ENCODE measurements at places on chromosomes 3 and 15.

- DNase-seq, result no peak
Observed at GRCh38 chr15:27535445-27536129, 563.5 kb downstream of the OCA2 start.

- no peak for DNase-seq
Observed at GRCh38 chr3:178494386-178494785, 41.9 kb upstream of the KCNMB2 start.

GRCh38 chr3:150653110-150653561 lies 50.0 kb downstream of the SELENOT start:
- no peak for DNase-seq

DNA sequence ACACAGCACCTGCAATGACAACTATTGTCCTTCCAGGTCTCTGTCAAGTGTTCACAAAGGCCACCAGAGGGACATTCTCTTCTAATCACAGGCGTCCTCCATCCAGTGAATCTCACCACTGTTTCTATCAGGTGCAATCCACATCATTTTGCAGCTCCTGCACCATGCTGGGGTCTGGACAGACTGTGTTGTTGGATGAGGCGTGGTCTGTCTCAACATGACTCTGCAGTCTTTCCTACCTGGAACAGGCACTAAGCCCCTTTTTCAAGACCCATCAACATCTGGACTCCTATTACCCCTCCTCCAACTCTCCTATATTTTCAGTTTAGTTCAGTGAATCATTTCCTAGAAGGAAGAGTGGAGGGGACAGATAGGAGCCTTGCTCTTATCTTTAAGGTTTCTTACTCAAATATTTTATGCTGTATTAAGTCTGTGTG lies 31.5 kb upstream of the VEPH1 start:
- DNase-seq, result no peak

DNA sequence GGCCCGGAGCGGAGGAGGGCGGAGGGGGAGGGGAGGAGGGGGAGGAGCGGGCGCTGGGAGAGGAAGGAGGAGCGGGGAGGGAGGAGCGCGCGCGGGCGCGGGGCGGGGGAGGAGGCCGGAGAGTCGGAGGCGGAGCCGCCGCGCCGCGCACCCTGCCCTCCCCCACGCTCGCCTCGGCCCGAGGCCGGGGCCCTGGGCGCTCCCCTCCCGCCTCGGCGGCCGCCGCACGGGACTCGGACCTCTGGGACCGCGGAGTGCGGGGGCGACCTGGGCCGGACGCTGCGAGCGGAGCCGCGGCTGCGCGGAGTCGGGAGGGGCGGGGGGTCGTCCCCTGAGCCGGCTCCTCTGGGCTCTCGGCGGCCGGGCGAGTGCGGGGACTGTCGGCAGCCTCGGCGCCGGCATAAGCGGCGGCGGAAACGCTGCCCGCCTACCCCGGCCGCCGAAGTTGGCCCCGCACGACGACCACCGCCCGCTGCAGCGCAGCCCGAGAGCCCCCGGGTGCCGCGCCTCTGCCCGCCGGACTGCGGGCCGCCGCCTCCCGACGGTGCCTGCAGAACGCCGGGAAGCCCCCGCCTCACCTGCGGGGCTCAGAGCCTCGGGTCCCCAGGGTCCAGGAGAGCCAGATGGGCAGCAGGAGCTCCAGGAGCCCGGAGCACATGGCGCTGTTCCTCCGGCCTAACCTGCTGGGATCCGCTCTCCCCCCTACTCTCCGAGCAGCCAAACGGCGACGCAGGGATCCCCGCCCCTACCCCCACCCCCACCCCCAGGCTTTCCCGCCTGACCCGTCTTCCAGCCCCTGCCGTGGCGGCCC lies 406 bp upstream of the GABRB3 start:
- DNase-seq, result no peak

GRCh38 chr3:195297446-195297845 lies 26.5 kb upstream of the XXYLT1 start:
- DNase-seq, result no peak

- no peak for DNase-seq
Observed at GRCh38 chr3:53833700-53834099, 12.5 kb downstream of the CHDH start.

GRCh38 chr15:92864127-92864814 lies 35.9 kb upstream of the CHD2 start:
- no peak for DNase-seq

GRCh38 chr3:172449466-172450149 lies 1.4 kb upstream of the GHSR start:
- no peak for DNase-seq

GRCh38 chr3:66463054-66463631 lies 37.7 kb downstream of the LRIG1 start:
- DNase-seq, result no peak

DNA sequence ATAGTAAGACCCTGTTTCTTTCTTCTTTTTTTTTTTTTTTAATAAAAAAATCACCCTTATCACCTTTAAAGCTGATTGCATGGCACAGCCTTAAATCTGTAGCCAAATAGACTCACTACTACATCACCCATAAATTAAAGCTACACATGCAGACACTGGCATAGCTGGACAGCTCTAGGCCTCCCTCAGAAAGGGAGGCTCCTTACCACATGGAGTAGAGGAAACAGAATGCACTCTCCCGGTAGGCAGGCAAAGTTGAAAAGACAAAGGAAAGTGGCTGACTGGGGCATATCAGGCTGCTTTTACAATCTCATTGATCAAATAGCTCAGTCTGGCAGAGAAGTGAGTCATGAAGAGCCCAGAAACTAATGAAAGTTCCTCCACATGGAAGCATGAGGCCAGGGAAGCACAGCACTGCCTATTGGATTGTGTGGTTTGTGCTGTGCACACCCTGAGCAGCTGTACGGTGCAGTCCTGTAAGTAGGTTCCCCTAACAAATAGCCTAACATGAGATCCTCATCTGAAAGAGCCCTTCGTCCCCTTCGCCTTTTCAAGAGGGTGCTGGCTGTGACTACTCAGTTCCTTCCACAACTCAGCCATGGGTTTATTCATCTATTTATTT lies 32.7 kb upstream of the FAM98B start:
- no peak for DNase-seq

GRCh38 chr3:25870452-25870851 lies 80.6 kb downstream of the OXSM start:
- no peak for DNase-seq

DNA sequence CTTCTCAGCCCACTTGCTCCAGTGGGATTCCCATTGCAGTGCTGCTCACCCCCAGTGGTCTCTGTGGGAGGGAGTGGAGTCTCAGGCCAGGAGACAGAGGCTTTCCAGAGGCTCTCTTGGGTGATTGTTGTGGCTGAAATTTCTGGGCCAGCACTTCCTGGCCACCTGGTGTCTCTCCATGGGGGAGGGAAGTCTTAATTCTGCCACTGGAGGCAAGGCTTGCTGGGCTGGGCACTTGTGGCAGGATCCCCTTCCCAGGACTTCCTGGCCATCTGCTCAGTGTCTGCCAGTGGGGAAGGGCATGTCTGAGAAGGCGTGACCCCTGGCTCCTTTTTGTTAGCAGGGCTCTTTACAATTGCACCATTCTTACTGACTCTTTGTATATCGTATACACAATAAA lies 351.8 kb downstream of the GABRB3 start:
- DNase-seq, result no peak

- DNase-seq, result no peak
Observed at GRCh38 chr3:28947751-28948150, 333.1 kb upstream of the RBMS3 start.

DNA sequence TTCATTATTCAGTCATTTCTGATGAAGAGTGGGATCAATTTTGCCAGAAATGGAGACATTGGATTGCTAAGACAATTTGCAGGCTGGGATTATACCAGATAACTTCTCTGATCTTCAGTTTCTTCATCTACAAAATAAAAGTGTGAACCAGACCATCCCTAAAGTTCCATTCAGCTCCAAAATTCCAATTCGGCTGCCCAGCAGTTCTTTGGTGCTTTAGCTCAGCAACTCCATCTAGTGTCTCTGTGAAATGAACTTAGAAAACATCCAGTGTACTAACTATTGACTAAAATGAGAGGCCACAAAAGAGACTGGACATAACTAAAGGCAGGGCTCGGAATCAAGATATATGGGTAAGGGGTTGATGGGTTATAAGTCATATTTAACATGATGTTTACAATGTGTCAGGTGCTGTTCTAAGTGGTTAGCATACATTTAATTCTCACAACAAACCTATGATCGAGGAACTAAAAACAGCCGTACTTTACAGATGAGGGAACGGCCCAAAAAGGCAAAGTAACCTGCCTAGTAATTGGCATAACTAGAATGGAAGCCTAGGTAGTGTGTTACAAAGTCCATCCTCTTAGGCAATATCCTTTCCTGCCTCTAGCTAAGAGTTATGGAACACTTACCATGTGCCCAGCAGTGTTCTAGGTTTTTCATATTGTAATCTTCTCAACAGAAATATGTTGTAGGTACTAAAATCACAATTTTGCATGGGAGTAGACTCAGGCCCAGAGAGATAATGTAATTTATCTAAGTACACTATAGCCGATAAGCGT lies 17.0 kb downstream of the THAP10 start:
- no peak for DNase-seq

Measured in effector CD4-positive, alpha-beta T cell (primary cell).